Effector memory CD4-positive, alpha-beta T cell (primary cell): ENCODE measurements at places on chromosomes 13 and 19.

DNA sequence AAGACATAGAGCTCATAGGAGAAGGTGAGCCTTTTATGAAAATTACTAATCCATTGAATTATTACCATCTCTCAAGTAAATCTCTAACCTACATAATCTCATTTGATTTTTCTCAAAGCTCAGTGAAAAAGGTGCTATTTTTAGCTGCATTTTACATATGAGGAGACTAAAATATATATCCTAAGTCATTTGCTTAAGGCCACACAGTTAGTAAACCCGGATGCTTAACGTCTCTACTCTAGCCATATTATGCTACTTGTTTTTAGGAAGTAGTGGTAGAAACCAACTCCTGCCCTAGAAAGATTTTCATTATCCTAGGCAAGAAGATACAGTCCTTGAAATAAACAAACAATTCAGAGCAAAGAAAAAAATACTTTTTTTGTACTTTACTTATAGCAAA is 108.9 kb downstream of the RBM26 start:
- H3K27me3 ChIP-seq = no peaks in the 10 kb centered on the region
- H3K36me3 ChIP-seq = no peaks in the 10 kb centered on the region
- H3K4me1 ChIP-seq = no peaks in the 10 kb centered on the region
- H3K27ac ChIP-seq = no peak overlapping the region
- no peak for DNase-seq
- H3K4me3 ChIP-seq = no peak overlapping the region

DNA sequence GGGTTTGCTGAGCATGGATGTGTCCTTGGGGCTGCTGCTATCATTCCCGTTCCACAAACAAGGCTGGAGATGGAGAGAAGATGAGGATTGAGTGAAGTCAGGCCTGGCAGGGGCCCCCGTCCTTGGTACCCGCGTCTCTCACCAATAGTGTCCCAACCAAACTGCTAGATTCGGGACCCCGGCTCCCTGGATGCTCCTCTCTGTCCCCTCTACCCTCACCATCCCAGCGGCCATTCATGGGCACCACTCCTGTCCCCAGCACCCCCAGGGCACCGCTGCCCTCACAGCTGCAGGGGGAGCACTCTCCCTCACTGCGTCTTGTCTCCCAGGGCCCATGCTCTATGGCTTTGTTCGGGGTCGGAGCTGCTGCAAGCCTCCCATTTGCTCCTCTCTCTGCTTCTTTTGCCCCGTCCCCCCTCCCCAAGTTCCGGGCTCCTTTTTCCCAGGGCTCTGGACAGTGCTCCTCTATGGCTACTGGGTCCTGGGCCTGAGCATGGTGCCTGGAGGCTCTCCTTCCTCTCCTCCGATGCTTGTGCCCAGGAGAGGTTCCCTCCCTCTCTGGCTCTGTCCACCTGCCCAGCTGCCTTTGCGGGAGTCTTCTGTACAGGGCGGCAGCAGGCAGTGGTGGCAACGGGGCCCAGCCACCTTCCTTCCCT is 219.5 kb downstream of the TEX29 start:
- H3K27ac ChIP-seq = no peak overlapping the region
- H3K4me3 ChIP-seq = no peak overlapping the region
- H3K36me3 ChIP-seq = no peaks in the 10 kb centered on the region
- no peak for DNase-seq

GRCh38 chr19:38898788-38899446 is 501 bp downstream of the SIRT2 start:
- peaks cover 18% of the 10 kb centered on the region for H3K4me1 ChIP-seq
- H3K4me3 ChIP-seq = peak overlapping the region; percentile 72
- no peak for DNase-seq
- H3K36me3 ChIP-seq = no peaks in the 10 kb centered on the region

DNA sequence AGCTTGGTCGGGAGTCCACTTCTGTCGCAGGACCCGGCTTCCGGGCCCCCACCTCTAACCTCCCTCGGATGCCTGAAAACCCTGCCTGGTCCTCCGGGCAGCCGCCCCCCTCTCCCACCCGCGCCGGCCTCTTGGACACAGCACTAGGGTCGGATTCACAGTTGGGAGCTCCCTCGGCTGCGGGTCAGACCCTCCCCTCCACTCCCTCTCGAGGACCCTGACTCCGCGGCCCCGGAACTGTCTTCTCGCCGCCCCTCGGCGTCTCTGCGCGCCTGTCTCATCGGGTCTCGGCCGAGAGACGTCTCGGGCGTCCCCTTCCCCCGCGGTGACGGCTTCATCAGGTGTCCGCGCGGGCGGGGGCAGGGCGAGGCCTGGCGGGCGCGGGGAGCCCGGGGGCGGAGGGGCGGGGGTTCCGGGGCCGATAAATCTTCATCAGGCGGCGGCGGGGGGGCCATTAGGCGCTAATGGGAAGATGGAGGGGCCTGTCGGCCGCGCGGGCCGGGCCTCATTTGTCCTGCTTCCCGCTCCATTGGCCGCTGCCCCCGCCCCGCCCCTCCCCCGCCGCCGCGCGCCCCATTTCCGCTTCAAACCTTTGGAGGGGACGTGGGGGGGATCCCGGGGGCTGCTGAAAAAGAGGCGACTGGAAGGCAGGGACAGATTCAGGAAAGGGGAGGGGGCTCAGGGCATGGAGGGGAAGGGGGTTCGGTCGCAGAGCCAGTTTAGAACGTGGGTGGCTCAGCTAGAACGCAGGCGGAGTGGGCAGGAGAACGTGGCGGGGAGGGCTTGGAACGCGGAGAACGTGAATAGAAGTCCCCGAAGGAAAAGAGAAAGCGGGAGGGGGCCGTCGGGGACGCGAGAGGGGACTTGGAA is 11.8 kb upstream of the ERFL start:
- peak; percentile 45 for DNase-seq
- no peaks in the 10 kb centered on the region for H3K27me3 ChIP-seq
- no peaks in the 10 kb centered on the region for H3K36me3 ChIP-seq

GRCh38 chr13:51679616-51680015 is 95.4 kb downstream of the WDFY2 start:
- H3K4me3 ChIP-seq = no peak overlapping the region
- DNase-seq = no peak
- no peaks in the 10 kb centered on the region for H3K27me3 ChIP-seq
- no peak overlapping the region for H3K27ac ChIP-seq

DNA sequence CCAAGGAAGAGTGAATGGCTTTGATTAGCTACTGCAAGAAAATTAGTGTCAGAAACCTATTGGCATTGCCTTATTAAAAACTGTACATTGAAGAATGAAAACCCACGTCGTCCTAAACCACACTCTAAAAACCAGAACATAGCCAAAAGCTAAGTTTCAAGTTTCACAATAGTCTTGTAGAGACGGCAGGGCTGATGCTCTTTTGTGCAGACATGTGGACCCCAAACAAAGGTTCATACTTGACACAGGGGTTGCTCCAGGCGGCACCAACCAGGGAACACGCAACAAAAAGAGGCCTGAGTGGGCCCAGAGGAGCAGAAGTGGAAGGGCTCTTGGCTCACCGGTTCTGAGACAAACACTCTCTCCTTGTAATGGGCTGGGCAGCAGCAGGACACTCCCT is 28.6 kb upstream of the MIR17HG start:
- no peak overlapping the region for H3K27ac ChIP-seq
- H3K4me1 ChIP-seq = no peaks in the 10 kb centered on the region
- no peak for DNase-seq
- H3K4me3 ChIP-seq = no peak overlapping the region
- no peaks in the 10 kb centered on the region for H3K36me3 ChIP-seq

GRCh38 chr19:7963566-7963965 is 20.1 kb upstream of the TIMM44 start:
- no peak for DNase-seq
- H3K27me3 ChIP-seq = no peaks in the 10 kb centered on the region
- H3K4me3 ChIP-seq = no peak overlapping the region
- peaks cover 62% of the 10 kb centered on the region for H3K36me3 ChIP-seq
- no peaks in the 10 kb centered on the region for H3K4me1 ChIP-seq
